NCI-H1105 treated with DMSO at 0.1 percent for 48 hours (cell line): ENCODE measurements at places on chromosomes 1 and 21.
A peak's percentile ranks its signal among the peaks of the same experiment; 100 is the strongest.

- no peak for DNase-seq
Measured at GRCh38 chr1:56187405-56187804, 392.0 kb downstream of the PLPP3 start.

- no peak for DNase-seq
Measured at GRCh38 chr1:2829846-2830615, 28.5 kb upstream of the TTC34 start.

DNA sequence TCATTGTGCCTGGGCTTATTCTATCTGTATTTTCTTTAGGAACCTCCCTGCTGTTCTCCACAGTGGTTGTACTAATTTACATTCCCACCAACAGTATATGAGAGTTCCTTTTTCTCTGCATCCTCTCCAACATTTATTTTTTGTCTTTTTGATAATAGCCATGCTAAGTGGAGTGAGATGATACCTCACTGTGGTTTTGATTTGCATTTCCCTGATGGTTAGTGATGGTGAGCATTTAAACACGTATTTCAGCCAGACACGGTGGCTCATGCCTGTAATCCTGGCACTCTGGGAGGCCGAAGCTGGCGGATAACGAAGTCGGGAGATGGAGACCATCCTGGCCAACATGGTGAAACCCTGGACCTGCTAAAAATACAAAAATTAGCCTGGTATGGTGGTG is 57.9 kb downstream of the SLAMF6 start:
- no peak for DNase-seq

DNA sequence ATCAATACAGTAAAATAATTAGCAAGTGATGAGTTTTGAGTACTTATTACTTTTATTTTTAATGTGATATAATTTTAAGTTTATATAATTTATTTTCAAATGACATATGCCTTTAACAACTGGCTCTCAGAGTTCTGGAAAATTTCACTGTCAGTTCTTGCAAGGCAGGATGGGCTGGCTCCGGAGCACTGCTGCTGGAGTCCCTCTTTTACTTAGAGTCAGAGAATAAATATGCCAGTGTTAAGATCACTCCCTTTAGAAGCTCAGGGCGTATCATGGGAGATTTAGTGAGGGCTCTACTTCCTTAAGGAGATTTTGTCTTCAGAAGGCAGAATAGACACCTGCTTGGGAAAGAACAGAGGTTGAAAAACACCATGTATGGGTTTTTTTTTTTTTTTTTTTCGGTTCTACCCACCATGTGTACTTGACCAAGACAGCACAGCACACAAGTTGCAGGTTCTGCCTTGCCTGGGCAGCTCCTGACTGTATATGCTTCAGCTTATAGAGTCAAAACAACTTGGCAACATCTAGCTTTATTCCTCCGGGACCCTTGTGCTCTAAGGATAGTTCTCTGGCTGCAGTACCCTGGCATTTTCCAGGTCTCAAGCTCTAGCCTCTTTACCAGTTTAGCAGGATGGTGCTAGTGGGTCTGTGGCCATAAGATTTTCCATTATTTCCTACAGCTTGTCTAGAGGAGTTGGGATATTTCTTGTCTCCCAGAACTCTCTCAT is 29.7 kb upstream of the FMOD start:
- no peak for DNase-seq

- no peak for DNase-seq
Measured at GRCh38 chr1:21813542-21813941, 1.5 kb downstream of the LDLRAD2 start.

DNA sequence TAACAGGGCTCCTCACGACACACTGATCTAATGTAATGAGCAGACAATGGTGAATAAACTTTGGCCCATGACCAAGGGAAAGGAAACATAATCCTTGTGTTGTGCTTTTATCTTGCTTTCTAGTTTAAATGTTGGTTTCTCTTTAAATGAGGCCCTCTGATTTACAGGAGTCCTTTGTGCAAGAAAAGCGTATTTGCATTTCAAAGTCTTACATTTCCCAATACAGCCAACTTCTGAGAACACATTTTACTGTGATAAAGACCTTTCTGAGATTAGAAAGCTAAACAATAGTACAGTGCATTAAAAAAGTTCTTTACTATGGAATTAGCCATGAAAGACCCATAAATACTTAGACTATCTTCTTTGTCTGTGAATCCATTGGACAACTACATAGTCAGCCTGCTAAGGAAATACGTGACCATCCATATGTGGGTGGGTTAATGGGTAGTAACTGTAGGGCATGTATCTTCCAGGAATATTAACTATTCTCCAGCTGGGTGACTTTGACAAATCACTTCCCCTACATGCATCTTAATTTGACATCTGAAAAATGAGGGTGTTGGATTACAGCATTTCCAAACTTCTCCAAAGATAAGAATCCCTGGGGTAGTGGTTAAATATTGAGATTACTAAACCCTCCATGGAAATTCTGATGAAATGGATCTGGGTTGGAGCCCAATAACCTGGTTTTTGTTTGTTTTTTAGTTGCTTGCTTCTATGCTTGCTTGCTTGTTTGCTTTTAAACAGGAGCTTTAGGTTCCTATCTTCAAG is 50.3 kb upstream of the USP1 start:
- no peak for DNase-seq

GRCh38 chr1:34779526-34779925 is 1.5 kb upstream of the GJB3 start:
- no peak for DNase-seq

- DNase-seq: no peak
Measured at GRCh38 chr21:44368711-44369446, 15.5 kb downstream of the TRPM2 start.

GRCh38 chr1:94079080-94079940 is 41.6 kb downstream of the ABCA4 start:
- DNase-seq: no peak

DNA sequence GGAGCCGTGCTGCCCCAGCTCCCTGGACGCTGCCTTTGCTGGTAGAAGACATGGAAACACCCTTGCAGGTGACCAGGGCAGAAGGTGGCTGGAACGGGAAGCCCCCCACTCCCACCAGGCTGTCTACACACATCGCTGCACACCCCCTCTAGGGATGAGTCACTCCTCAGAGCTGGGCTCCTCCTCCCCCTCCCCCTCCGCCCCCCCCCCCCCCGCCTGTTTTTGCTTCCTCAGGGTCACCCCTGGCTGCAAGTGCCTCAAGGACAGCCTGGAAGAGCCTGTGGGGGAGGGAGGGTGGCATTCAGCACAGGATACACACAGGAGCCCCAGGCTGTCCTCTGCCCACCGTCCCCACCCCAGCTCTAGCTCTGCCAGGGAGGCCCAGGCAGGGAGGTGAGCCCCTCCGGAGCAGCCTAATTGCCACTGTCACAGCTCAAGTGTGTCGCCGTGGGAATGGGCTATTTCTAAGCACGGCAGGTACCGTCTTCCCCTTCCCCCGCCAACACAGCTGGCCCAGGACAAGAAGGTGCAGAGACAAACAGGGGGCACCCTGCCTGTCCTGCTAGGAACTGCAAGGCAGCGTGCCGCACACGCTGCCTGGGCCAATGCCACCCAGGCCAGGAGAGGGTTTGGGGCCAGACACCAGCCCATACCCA is 2.5 kb downstream of the FNDC10 start:
- no peak for DNase-seq

DNA sequence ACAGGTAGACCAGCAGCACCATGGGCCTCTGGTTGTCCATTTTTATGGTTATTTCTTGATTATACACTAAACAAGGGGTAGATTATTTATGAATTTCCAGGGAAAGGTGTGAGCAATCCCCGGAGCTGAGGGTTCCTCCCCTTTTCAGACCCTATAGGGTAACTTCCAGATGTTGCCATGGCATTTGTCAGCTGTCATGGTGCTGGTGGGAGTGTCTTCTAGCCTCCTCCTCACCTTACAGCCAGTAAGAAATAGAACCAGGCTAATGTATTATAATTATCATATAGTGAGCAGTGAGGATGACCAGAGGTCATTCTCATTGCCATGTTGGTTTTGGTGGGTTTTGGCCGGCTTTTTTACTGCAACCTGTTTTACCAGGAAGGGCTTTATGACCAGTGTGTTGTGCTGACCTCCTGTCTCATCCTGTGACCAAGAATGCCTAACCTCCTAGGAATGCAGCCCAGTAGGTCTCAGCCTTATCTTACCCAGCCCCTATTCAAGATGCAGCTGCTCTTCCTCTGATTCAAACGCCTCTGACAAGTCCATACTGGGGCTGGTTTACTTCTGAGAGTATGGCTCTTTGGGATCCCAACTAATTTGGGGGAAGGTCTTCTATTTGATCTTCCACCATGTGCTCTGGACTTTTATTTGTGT is 13.5 kb upstream of the TINAGL1 start:
- no peak for DNase-seq

- no peak for DNase-seq
Measured at GRCh38 chr1:5955479-5955977, 36.7 kb downstream of the NPHP4 start.

DNA sequence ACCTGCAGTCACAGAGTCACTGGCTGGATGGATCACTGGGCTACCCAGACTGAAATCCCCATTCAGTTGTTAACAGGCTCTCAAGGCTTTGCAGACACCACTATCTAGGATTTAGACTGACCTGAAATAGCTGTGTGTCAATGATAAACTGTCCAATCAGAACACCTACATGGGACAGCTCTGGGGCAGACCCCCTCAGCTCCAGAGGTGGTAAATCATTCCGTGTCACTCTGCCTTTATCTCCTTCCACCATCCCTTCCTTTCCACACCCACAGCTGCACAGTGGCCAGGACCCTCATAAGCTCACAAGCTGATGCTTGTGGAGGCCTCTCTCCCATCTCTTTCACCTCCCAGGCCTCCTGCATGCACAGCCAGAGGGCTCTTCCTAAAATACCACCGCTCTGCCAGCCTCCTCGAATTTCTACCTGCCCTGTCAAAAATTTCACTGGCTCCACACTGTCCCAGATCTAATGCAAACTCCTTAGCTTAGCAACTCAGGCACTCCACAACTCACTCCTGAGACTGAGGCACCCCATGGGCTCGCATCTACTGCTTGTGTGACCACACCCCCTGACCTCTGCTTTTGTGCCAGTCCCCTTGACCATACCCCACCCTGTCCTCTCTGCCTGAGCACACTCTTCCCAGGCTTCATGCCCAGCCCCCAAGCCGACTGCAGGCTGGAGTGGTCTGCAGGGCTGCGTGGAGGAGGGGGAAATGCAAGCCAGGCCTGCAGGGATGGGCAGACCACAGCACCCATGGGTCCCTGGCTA is 5.8 kb downstream of the CAPZB start:
- no peak for DNase-seq

DNA sequence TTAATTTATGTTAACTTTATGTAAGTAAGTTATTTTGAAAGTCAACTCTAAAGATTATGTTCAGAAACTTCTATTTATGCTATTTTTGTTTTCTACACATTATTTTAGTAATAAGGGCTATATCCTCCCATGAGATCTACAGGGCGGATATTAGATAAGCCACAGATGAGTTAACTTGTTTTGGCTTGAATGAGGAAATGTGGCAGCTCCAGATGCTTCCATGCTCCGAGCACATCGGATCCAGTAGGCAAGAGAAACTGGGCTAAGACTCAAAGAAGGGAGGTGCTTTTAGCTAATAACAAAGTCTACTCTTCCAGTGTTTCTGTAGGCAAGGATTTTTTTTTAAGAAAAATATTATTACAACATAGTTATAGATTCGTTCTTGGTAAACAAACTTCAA is 20.0 kb upstream of the LAMC1 start:
- no peak for DNase-seq

DNA sequence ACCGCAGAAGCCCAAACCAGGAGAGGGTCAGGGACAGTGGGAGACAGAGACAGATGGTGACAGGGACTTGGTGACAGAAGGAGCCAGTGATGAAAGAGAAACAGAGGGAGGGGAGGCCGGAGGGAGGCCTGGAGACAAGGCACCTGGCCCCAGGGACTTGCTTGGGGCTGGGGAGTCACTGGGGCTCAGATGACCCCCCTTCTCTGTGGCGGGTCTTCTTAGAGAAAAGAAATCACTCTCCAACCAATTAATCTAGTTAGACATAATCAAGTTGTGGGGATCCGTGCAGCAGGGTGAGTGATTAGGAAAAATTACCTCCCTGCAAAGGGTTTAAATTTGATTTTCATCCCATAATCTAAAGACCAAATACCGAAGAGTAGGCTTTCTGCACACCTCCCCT is 519.8 kb downstream of the PTPRU start:
- no peak for DNase-seq

GRCh38 chr1:33762962-33763361 is 100.9 kb upstream of the HMGB4 start:
- DNase-seq: no peak

DNA sequence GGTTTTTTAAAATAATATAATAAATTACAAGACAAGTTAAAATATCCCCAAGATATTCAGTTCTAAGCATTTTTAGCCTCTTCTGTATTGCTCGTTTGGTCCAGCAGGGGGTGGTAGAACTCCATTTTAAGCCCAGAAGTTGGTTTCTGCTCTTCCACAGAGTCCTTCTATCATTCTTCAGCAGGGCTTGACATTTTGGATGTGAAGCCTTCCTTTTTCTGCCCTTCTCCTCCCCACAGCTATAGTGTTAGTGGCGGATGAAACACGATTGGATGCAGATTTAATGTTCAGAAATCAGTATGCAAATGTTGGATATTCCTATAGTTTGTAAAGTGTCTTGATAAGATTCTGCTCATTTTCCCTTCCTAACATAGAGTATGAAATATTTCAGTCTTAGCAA is 1.4 kb downstream of the NCAM2 start:
- DNase-seq: peak; percentile 59
